Sciatic nerve (tissue), 2 donors: ENCODE measurements at places on chromosomes 1 and 21. TPM values are rescaled to one million over a fixed set of nuclear protein-coding genes. Genes with fewer than 3 reads are reported as not detected.
A peak's percentile ranks its signal among the peaks of the same experiment; 100 is the strongest.

GRCh38 chr1:118862755-118863154, 125.4 kb downstream of the TBX15 start:
- no peak for DNase-seq

DNA sequence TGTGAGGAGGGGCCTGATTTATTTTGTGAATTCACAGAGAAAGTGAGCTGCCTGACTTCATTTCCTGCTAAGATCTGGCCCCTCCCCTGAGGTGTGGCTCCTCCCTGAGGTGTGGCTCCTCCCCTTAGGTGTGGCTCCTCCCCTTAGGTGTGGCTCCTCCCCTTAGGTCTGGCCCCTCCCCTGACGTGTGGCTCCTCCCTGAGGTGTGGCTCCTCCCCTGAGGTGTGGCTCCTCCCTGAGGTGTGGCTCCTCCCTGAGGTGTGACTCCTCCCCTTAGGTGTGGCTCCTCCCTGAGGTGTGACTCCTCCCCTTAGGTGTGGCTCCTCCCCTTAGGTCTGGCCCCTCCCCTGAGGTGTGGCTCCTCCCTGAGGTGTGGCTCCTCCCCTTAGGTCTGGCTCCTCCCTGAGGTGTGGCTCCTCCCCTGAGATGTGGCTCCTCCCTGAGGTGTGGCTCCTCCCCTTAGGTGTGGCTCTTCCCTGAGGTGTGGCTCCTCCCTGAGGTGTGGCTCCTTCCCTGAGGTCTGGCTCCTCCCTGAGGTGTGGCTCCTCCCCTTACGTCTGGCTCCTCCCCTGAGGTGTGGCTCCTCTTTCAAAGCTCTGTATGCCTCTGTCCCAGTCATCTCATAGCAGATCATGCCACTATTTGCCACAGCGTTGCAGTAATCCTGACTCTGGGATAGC, 26.9 kb upstream of the LRRC3 start:
- peak; percentile 47 for DNase-seq

DNA sequence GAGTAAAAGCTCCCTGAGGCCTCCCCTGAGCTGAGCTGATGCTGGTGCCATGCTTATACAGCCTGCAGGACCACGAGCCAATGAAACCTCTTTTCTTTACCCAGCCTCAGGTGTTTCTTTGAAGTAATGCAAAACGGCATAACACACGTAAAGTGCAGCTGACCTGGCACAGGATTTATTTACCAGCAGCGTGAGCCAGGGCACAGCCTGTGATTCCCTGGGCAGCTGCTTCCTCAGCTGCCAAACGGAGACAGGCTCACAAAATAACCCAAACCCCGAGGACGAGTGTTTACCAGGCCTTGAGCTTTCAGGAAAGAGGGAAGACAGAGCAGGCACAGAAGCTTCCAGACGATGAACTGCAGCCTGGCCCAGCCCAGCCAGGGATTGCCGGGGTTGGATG, 120.6 kb upstream of the ARHGEF16 start:
- no peak for DNase-seq

DNA sequence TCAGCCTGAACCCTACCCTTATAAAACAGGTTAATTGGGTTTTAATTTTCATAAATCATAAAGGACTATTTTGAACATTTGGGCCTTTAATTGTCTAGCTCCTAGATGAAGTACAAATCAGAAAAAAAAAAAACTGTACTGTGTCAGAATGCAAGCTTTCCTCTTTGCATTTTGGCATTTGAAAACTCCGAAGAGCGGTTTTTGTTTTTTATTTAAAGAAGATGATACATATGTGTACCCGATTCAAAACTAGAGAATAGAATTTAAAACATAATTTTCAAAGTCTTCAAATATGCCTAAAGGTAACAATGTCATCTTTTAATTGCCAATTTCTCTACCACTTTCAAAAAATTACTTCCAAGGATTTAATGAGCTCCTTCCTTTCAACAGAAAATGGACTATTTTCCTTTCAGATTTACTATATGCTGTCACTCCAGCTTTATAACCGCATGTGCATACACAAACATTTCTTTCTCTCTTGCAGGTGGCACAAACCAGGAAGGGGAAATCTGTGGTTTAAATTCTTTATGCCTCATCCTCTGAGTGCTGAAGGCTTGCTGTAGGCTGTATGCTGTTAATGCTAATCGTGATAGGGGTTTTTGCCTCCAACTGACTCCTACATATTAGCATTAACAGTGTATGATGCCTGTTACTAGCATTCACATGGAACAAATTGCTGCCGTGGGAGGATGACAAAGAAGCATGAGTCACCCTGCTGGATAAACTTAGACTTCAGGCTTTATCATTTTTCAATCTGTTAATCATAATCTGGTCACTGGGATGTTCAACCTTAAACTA, 33.7 kb downstream of the MRPL39 start:
- no peak for DNase-seq

DNA sequence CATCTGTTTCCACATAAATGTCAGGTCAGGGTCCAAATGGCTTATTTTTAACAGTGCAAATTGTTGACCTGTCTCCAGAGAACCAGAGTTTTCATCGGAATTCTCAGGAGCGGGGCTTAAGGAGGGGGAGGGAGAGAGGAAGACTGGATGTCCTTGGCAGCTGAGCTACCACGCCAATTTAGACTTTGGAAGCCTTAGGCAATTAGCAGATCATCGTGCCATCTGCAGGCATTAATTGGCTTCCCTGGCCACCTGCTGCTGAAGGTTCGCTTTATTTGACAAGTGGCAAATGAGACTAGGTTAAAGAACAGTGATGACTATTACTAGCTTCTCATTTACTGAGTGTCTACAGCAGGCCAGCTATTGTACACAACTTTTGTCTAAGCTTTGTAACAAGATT, 43.7 kb downstream of the HLX start:
- no peak for DNase-seq

DNA sequence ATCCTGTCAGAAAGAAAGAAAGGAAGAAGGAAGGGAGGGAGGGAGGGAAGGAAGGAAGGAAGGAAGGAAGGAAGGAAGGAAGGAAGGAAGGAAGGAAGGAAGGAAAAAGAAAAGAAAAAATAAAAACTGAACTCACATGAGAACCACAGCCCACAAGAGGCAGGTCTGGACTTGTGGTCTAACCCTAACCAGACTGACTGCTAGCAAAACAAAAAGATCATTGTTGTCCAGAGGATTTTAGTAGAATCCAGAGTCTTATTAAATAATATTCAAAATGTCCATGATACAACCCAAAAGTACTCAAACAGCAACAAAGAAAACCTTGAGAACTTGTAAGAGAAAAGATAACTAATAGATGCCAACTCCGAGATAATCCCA, 4.7 kb upstream of the ITGB2 start:
- no peak for DNase-seq

DNA sequence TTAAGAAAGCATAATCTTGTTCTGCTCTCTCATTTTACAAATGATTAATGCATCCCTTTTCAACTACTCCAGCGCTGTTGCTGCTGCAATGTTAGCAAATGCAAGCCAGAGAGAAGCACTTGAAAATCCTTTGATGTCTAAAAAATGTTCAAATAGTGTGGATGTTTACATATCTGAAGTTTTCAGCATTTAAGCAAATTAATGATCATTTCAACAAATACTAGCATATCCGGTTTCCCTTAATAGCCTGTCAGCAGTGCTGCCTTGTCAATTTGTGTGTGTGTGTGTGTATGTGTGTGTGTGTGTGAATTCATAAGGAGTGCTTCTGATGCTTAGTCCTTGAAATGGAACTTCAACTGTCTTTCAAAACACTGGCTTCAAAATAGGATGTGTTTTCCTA, 48.1 kb upstream of the WNT2B start:
- DNase-seq = no peak

DNA sequence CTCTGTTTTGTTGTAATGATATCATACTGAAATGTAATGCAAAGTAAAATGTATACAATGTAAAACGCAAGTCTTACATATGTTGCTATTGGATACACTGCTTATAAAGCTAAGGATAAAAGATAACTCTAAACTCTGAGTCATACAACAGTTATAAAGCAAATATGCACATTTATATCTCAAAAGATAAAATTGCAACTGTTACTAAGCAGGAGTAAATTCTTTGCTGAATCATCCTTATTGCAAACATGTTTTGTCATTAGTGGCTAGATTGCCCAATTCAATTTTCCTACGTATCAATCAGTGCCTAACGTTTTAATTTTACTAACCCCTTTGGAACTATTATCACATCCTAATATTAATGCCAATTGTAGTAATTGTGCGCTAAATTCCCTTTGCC, 762.9 kb downstream of the LTN1 start:
- DNase-seq = no peak

DNA sequence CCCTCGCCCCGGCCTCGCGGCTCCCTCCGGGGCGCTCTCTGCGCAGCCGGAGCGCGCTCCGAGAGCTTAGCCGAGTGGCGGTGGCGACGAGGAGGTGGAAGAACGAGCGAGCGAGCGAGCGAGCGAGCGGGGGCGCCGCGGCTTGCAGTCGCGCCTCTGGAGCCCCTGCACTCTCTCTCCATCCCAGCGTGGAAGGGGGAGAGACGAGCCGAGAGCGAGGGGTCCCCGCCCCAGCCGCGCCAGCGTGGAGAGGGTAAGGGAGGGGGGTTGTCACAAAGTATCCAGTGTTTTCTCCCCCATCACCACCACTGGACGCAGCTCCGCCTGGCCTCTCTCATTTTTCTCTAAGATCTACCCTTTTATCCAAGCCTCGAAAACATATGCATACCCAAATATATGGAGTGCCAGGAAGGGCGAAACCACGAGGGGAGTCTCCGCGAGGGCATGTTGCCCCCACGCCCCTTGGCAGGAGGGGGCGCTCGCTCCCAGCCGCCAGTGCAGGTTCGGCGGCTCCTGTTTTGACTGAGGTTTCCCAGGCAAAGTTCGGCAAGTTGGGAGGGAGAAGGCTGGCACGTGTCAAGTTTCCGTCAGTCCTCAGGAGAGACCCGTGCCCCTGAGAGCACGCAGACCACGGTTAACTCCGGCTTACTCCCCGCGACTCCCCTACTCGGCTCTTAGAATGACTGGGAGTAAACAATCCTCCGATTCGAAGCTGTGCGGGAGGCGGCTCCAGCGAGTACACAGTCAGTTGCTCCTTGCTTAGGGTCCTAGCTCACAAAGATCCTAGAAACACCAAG, 569 bp upstream of the DAB1 start:
- peak; percentile 63 for DNase-seq

GRCh38 chr1:153646672-153647345, 11.7 kb upstream of the SNAPIN start:
- DNase-seq = no peak

DNA sequence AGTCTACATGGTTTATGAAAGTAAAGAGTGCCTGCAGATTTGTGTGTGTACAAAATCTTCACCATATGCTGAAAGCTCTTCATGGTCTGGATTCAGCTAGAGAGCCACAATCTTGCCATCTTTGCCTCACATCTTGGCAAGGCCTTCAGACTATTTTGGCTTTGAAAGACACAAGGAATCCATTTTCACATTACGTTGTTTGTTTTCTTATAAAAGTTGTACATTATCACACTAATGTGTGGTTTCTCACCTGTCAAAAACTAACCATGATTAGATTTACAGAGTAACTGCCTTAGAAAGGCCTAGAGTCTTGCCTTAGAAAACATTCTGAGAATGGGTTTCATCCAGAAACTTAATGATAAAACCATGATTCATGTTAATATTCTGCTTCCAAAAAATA, 494.6 kb downstream of the NEGR1 start:
- no peak for DNase-seq

DNA sequence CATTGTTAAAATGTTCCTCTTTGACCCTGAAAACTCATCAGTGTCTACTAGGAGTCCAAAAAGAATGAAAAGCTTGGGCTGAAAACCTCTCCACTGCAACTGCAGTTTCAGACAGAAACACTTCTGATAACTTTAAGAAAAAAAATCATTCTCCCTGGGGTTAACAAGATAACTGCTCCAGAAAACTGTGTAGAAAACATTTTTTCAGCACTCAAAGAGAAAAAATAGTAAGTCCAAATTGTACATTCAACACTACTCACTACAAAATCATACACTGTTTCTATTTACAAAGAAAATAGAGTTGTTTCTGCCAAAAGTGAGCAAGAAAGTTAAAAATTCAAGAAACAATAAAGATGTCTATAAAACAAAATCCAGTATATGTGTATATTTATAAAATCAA, 157.8 kb downstream of the RERE start:
- no peak for DNase-seq

DNA sequence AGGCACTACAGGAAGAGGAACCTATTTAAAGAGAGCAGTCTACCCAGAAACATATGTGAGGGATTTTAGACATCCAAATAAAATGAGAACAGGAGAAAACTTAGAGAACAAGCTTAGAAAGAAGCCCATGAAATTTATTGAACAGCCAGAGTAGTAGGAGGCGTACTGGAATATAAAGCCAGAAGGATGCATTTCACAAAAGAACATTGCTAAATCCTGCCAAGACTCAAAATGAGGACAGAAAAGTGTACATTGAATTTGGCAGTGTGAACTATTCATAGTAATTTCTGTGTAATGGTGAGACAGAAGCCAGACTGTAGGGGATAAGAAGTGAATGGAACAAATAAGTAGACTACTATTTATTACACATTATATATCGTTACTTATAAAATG, 22.5 kb downstream of the CEPT1 start:
- no peak for DNase-seq

DNA sequence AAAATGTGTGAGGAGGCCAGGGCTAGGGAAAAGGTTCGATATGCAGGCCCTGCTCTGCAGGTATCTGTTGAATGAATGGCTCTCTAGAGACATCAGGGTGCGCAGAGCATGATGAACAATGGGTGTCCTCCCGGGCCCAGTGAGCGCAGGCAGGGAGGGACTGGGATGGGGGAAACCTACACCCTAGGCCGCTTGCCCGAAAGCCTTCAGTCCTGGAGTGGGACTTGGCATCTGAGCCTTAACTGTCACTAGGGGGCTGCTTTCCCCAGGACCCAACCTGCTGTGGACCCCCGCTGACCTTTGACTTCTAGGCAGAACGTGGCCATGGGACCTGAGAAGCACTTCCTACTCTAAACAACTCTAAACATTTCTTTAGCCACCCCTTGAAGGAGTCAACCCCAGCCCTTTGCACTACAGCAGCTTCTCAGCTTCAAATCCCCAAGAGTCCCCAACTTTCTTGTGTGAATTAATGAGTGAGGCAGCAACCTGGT, 444 bp upstream of the MAP3K6 start:
- DNase-seq = no peak

Gene DUSP23
- total RNA-seq = 48.2 TPM

Gene NPHP4
- total RNA-seq = 18.0 TPM

Gene CELA3B
- 1.2 TPM for total RNA-seq

Gene FAM163A
- not detected for total RNA-seq

Gene IL22RA1
- total RNA-seq = not detected
